Activated CD4-positive, CD25-positive, alpha-beta regulatory T cell treated with anti-CD3 and anti-CD28 coated beads, Interleukin-2, amount 50 U/mL, for 16 hours (primary cell): ENCODE measurements at places on chromosomes 5 and 9.

DNA sequence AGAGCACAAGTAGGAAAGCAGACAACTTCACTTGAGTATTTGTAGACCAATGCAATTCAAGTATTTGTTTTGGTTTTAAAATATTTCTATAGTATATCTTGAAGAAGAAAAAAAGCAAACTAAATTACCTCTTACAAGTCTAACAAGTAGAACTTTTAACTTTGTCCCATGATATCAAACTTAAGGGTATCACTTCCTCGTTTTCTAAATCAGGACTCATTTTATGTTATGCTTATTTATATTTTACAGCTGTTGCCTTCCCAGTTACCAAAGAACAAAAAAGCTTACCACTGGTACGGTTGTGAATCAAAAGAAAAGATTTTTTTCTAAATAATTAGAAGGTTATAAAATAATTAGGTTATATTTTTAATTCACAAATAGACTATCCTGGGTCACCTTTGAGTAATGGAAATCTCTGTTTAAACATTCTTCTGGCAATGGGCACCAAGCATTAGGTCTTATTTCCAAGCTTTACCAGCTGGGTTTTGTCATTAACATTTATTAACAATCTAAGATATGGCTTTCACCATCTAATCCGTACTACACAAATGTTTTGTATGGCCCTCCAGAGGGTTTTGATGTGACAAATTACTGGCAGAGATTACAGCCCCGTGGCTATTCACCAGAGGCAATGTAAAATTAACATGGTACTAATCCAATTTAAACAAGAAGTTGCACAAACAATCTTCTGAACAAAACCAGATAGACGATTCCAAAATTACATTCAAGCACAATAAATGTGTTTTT is 63.6 kb downstream of the CEP120 start:
- DNase-seq: no peak

GRCh38 chr9:85258236-85258635 is 483.5 kb downstream of the AGTPBP1 start:
- no peak for DNase-seq

DNA sequence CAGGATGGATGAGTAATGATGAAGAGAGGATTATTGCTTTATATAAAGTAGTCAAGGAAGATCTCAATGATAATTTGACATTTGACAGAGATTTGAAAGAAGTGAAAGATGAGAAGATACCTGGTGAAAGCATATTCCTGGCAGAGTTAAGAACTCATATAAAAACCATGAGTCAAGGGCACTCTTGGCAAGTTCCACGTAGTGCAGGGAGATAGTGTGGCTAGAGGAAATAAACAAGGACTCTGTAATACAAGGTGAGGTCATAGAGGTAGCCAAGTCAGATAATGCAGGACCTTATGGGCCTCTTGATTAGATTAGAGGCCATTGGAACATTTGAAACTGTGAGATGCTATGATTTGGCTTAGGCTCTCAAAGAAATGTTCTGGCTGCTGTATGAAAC is 72.3 kb downstream of the HCN1 start:
- DNase-seq: no peak

DNA sequence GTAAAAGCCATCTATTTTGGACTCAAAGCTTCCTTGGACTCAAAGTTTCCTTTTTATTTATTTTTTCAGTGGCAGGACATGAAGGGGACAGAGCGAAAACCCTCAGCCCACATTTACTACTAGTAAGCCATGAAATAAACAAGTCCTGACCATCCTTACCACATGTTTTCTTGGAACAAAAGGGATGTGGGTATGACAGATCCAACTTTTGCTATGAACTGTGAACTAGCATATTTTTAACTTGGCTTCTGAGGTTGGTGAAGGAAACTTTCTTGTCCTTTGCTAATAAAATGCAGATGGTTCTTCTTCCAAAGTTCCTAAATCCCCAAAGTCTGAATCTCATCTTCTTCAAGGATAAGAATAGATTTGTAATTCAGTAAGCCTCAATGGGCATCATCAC is 122.7 kb upstream of the TNC start:
- no peak for DNase-seq

DNA sequence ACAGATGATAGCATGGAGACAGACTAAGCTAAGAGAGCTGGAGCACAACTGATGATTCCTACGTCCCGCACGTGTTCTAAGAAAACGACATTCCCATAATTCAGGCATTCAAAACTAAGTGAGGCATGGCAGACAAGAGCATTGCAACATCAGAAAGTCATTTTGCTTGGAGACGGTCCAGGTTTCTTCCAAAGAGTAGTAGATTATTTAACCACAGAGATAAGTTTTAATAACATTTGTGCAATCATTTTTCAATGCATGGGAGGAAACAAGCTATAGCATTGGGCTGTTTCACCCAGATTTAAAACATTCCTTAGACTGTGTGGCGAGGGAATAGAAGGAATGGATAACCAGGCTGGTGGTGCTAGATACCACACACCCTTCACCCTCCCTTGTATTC is 117.2 kb downstream of the APBA1 start:
- no peak for DNase-seq

DNA sequence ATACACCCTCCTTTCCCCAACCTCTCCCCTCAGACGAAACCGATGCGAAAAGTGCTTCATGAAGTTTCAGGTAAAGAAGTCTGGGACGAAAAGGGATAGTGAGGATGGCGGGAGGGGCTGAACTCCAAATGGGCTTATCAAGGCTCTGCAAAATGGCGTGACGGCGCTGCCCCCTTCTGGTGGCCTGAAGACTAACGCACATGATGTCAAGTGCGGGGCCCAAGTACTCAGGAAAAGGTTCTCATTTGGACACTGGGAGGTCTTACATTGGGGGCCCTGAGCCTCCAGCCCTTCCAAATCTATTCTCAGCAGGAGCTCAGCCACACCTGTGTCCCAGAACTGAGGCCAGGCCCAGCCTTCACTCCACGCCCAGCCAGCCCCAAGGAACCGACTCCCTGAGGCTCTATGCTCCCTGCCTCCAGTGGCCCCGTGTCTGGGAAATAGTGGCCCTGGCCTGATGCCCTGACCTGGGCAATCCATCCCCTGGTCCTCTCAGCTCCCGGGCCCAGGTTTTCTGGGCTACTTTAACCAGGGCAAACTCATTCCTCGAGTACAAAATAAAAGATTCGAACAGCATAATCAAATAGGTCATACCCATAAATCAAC is 119.9 kb downstream of the KCNIP1 start:
- no peak for DNase-seq

- no peak for DNase-seq
Measured at GRCh38 chr5:133668458-133668857, 56.1 kb upstream of the FSTL4 start.

DNA sequence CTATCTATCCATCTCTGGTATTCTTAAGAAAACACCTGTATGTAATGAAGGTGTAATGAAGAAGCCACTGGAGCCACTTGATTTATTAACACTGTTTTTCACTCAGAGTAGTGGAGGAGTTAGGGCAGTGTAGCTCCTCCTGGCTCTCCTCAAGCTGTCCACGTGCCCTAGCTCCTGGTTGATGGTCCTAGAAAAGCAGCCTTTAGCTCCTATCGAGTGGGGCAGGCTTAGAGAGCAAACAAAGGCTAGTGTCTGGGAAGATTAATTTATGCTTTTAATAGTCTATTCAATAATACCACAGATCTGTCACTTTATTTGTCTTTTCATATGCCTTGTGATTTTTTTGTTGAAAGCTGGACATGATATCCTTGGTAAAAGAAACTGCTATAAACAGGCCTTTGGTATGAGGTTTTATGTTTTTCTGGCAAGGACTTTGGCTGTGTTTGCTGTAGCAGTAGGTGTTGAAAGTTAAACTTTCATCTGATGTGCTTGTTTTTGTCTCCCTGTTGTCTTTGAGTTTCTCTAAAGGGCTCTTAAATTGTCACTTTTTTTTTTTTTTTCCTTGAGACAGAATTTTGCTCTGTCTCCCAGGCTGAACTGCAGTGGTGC is 141.1 kb downstream of the GCNT1 start:
- no peak for DNase-seq

- DNase-seq: no peak
Measured at GRCh38 chr5:137862251-137862650, 5.4 kb upstream of the MYOT start.

- DNase-seq: no peak
Measured at GRCh38 chr5:31078956-31079355, 114.5 kb upstream of the CDH6 start.

DNA sequence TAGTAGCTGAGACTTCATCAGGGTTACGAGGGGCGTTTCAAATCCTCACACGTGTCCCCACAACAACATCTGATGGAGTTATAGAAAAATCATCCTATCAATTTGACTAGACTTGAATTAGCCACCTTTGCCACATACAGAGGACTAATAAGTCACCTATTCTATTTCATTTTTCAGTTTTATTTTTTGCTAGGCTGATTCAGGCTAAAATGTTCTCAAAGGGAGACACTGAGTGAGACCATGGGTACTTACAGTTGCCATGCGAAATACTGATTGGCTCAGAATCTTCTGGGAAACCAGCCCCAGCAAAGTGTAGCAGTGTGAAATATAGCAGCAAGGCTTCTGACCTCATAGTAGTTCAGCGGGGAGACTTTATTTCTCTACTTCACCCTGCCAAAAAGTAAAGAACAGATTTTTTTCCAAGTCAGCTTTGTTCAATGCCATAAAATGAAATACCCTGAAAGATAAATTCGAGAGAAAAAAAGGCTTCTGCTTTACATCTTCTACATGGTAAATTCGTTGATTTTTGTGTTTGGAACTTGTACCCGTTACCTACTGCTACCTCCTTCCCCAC is 69.9 kb downstream of the SEMA6A start:
- no peak for DNase-seq

GRCh38 chr9:126153382-126153781 is 173.2 kb upstream of the MVB12B start:
- no peak for DNase-seq

GRCh38 chr9:21684831-21685362 is 117.5 kb upstream of the MTAP start:
- DNase-seq: no peak

DNA sequence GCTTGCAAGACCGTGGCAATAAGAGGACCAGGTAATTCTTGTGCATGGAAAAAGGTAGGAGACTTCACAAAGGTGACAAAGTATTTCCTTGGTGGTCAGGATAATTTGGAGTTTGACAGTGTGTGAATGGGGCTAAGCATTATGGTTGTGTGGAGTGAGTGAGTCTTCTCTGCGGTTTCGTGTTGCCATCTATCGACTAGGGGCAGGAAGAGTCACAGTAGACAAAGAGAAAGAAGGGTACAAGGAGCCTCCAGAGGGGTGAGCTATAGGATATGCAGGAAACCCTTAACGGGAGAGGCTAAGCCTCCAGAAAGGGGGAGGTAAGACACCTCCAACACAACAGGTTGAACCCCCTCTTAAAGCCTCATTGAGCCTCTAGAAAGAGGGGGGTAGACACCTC is 64.0 kb upstream of the RANBP6 start:
- no peak for DNase-seq

DNA sequence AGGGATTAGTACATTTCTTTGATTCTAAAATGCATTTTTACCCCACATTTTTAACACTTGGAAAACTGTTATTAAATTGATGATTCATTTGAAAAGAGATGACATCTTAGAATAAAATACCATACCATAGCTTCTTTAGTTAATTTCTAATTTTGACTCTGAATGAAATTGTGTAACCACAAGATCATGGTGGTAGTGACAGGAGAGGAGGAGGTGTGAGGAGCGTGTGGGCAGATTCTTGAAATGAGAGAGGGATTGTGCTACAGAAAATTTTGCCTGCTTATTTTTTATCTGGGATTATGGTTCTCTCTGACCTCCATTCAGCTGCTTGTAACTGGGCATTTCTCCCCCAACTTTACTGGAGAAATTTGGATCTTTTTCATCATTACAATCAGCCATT is 173.3 kb upstream of the CLINT1 start:
- DNase-seq: no peak

- DNase-seq: no peak
Measured at GRCh38 chr9:2093920-2094597, 78.9 kb downstream of the SMARCA2 start.

GRCh38 chr5:168822248-168822744 is 243.1 kb upstream of the PANK3 start:
- DNase-seq: no peak

DNA sequence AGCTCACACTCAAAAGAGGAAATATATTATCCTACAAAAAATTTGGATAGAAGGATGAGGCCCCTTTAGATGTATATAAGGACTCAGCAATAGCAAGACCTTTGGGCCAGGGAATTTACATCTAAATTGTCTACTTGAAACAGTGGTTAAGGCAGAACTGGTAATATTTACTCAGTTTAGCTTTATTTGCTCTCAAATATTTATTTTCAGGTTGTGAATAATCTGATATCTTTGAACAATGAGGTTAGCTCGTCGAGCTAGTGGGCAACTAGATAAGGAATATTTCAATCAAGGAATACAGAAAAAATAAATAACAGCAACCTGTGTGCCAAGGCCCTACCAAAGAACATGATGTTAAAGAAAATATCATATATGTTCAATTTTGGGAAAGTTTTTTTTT is 966.3 kb downstream of the DTWD2 start:
- DNase-seq: no peak

DNA sequence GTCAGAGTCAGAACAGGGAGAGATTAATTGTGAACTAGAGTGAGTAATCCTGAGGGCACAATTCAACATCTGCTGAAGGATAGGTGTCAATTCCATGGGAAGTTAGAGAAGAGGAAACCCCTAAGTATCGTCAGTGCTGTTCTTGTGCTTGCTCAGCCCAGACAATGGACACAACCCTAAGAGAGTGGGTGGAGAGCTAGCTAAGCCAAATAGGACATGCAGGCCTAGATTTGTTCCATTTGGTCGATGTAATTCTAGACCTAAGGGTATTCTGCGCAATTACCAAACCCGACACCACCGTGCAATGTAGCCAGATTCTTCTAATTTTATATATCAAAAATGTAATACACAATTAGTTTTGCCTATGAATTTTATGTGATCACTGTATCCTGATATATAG is 431.6 kb downstream of the SH3GL2 start:
- no peak for DNase-seq

GRCh38 chr9:125634040-125634717 is 72.8 kb downstream of the MAPKAP1 start:
- DNase-seq: no peak

GRCh38 chr5:62483556-62483955 is 71.0 kb downstream of the IPO11 start:
- DNase-seq: no peak

DNA sequence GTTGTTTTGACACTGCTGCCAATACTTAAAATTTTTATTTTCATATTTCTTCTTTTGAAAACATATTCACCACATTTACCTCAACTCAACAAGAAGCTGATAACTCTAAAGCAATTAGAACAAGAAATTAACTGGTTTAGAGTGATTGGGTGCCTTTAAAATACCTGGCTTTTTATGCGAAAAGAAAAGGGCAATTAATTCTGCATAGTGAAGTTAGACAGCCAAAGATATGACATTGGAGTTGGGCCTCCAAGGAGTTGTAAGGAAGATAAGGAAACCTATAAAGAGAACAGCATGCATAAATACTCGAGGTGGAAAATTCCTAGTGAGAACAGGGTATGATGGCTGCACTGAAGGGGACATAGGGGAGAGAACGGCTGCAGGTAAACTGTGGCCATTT is 9.6 kb downstream of the AK6 start:
- DNase-seq: no peak

DNA sequence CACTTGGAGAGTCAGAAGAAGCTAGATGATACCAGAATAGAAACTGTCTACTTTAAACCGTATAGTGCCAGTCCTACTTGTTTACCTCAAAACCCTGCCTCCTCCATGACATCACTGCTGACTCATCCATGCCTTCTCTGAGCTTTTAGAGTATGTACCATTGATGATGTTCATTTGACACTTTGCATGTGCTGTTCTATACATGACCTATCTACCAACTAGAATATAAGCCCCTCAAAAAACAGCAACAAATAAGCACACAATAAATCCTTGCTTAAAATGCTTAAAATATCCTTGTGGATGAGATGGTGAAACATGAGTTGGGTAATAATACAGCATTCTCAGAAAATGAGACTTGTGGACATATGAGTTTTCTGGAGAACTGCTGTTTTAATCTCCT is 2.6 kb downstream of the CTNNAL1 start:
- peak; percentile 54 for DNase-seq
